ENCODE measurements at places on chromosomes 5 and 9. TPM values are rescaled to one million over a fixed set of nuclear protein-coding genes. Genes with fewer than 3 reads are reported as not detected.

GRCh38 chr9:81522716-81523551 is 166.4 kb downstream of the TLE1 start:
- H3K27ac ChIP-seq: no peak overlapping the region
- no peaks in the 10 kb centered on the region for H3K27me3 ChIP-seq
- no peaks in the 10 kb centered on the region for H3K36me3 ChIP-seq
- DNase-seq: no peak
- H3K4me1 ChIP-seq: peaks cover 6% of the 10 kb centered on the region
- H3K4me3 ChIP-seq: no peak overlapping the region

APC gene
- 44.4 TPM for total RNA-seq

DNA sequence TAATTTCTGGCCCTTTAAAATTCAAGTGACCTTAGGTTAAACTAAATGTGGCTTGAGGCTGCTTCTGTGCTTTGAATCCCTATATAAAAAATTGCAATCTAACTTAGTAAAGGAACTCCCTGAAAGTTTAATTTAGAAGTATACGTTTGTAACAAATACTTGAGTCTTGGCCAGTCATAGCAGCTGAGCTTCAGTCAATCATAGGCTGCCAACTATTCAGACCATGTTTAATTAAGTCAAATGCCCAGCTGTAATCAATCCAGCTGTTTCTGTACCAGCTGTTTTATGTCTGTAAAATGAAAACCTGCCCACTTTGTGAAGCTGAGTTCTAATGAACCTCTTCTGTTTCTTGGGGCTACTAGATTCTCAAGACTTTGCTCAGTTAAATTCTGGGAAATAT is 760.1 kb downstream of the MAT2B start:
- no peak for DNase-seq
- no peaks in the 10 kb centered on the region for H3K27me3 ChIP-seq
- H3K4me3 ChIP-seq: no peak overlapping the region
- no peaks in the 10 kb centered on the region for H3K36me3 ChIP-seq

GRCh38 chr9:109319017-109319625 is 1.7 kb downstream of the EPB41L4B start:
- H3K4me1 ChIP-seq: peaks cover 14% of the 10 kb centered on the region
- H3K36me3 ChIP-seq: no peaks in the 10 kb centered on the region

GPR21 gene
- 0.60 TPM for total RNA-seq

GRCh38 chr5:173033923-173034322 is 22.2 kb upstream of the CREBRF start:
- no peaks in the 10 kb centered on the region for H3K27me3 ChIP-seq
- no peak overlapping the region for H3K4me3 ChIP-seq
- peak overlapping the region; percentile 97 for H3K27ac ChIP-seq
- no peaks in the 10 kb centered on the region for H3K36me3 ChIP-seq

- H3K4me1 ChIP-seq: no peaks in the 10 kb centered on the region
- H3K4me3 ChIP-seq: no peak overlapping the region
- H3K27ac ChIP-seq: no peak overlapping the region
- H3K36me3 ChIP-seq: no peaks in the 10 kb centered on the region
- no peak for DNase-seq
Measured at GRCh38 chr9:134223091-134223490, 58.7 kb upstream of the RNU6ATAC start.

IL5 gene
- total RNA-seq: not detected

DNA sequence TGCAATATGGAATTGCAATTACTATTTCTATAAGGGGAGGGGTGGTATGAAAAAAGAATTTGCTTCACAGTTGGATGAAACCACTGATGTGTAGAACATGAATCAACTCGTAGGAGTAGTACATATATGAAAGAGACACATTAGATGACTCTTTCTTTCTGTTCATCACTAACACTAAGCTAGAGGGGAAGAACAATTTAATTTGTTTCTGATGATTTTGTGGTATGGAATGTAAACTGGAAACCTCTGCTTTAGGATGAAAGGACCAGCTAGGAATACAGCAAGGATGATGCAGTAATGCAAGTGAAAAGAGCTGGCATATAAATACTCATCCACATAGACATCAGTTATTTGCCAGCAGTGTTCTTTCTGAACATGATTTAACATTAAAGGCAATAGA is 113.4 kb downstream of the PAPPA start:
- peaks cover 28% of the 10 kb centered on the region for H3K27me3 ChIP-seq
- no peaks in the 10 kb centered on the region for H3K36me3 ChIP-seq
- H3K4me1 ChIP-seq: no peaks in the 10 kb centered on the region
- no peak for DNase-seq
- H3K27ac ChIP-seq: no peak overlapping the region
- no peak overlapping the region for H3K4me3 ChIP-seq
